ENCODE measurements at places on chromosomes 7 and 10.
A peak's percentile ranks its signal among the peaks of the same experiment; 100 is the strongest.

DNA sequence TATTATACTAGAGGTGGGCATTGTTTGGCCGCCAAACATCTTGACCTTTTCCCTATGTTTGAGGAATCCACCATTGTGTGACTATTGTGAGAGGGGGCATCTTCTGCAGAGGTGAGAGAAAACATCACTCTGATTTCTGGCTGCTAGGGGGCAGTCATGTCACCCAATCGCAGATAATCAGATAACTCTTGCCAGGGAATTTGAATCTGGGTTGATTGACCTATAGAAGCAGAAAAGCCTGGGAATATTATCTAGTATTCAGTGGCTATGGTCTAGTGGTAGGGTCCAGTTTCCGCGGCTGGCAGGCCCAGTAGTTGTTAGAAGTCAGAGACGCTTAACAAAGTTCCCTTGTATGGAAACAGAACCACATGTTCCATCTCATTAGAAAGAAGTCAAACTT lies 808.5 kb downstream of the PHTF2 start:
- no peak for DNase-seq

DNA sequence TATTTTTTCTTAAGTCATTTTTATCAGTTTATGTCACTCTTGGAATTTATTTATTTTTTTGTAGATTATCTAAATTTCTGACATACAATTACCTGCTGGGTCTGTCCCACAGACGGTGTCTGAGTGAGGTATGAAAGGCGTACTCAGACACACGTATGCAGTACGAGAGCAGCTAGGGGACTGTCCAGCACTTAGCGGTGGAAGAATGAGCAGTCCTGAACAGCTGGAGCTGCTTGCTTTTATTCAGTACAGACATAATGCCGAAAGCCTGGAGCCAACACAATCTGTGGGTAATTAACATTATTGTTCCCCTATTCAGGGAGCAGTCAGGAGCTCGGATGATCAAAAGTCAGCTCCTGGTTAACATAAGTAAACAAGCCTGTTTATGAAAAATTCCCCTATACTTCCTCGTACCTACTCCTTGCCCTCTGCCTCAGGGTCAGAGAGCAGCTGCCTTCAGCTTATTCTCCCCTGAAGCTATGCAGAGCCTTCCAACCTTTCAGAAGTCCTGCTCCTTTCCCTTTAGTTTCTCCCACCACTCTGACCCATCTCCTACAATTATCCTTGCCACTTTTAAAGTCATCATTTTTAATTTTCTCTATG lies 488.0 kb upstream of the POM121L12 start:
- no peak for DNase-seq

DNA sequence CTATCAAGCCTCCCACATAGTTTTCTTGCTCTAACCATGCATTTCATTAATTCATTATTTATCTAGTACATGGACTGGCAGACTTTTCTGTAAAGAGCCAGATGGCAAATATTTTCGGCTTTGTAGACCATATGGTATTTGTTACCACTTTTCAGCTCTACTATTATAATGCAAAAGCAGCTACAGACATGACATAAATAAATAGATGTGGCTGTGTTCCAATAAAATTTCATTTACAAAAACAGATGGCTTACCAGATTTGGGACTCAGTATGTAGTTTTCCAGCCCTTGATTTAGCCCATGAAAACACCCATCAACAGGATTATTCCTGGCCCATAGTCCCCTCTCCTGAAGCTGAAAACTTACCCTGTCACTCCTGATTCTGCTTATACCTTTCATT lies 32.1 kb downstream of the PLCE1 start:
- DNase-seq: no peak

DNA sequence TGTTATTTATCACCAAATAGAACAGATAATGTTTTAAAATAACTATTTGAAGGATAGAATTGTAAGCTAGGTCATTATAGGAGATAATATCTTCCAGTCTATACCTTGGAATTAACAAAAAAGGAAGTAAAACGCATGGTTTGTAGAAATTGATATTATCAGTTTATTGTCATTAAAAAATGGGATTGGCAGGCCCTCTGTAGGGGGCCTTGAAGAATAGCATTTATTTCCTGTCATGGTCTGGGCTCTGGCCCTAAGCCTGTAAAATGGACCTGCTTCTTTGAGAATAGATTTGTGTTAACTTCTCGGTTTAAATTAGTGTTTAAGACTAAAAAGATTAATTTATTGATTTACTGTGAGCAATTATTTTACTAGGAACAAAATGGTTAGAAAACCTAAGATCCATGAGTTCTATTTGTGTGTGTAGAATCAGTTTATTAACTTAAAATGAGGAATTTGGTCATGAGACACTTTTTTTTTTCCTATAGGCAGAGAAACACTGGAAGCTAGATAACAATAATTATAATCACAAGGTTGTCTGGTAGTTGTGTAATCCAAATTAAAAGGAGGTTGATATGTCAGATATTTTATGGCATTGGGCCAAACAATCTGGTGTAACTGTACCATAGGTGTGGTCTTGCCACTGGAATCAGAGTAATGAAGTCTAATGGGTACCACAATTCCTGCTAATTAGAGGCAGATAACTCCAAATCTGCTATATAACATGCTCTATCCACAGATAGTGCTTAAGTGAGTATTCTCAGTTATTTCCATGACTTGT lies 197.4 kb upstream of the FOXP2 start:
- DNase-seq: no peak

DNA sequence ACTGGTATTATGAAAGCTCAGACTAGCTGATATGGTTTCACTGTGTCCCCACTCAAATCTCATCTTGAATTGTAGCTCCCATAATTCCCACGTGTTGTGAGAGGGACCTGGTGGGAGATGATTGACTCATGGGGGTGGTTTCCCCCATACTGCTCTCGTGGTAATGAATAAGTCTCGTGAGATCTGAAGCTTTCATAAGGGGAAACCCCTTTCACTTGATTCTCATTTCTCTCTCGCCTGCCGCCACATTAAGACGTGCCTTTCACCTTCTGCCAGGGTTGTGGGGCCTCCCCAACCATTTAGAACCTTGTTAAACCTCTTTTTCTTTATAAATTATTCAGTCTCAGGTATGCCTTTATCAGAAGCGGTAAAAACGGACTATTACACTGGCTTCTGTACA lies 40.3 kb downstream of the COL13A1 start:
- no peak for DNase-seq

GRCh38 chr10:86802473-86803108 lies 46.2 kb downstream of the BMPR1A start:
- no peak for DNase-seq

DNA sequence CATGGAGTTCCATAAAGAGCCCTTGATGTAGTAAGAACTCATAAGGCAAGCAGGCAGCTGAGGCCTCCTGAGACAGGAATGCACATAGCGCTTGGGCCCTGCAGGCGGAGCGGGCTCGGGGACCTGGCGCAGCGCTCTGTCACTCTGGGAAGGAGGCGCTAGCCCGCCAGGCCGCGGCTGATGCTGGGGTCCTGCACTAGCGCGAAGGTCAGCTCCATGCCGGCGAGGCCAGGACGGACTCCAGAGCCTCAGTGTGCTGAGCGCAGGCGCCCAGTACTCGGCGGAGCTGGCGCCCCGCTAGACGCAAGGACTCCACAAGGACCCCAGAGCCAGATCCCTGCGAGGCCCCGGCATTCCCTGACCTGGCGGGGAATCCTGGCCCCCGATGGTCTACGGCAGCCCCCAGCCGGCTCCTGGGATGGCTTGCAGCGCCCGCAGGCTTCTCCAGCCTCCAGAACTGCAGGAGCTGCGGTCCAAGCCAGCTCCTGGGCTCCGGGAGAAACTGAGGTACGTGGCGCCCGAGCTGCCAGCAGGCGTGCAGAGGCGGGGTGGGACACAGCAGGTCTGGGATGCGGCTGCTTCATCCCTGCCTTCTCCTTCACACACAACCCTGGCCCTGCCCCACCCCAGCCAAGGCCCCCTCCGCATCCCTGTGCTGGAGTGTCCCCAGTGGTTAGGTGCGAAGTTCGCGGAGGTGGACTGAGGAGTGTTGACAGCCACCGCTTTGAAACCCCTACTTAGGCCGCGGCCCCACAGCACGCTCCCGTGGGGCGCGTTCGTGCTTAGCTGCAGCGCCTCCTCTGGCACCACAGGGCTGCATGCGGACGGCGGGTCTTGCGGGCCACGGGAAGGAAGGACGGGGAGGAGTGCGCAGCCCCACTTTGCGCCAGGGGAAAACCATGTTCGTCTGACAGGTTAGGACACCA lies 761.5 kb upstream of the POM121L12 start:
- no peak for DNase-seq

- DNase-seq: no peak
These were observed 281.1 kb downstream of the CDK14 start for GRCh38 chr7:90877201-90877600.

- peak; percentile 29 for DNase-seq
These were observed 12.8 kb downstream of the CDHR3 start for GRCh38 chr7:105975770-105976417.

- peak; percentile 48 for DNase-seq
These were observed 40.0 kb upstream of the AGBL3 start for GRCh38 chr7:134946260-134946659.

DNA sequence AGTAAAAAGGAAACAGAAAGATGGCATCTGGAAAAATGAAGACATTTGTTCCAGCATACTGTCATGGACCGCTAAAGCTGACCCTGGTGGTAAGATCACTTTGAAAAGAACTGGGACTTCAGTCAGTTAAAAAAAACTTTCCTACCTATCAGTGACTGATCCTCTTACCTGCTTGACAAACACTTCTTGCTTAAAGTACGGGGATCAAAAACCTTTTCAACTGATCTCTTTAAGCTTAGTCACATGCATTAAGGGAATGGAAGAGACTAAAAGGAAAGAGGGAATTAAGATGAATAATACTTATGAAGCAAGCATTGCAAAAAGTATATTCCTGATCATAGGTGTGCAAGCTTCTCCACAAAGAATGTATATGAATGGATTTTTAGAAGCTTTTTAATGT lies 42.1 kb downstream of the MTERF1 start:
- DNase-seq: no peak

- DNase-seq: peak; percentile 83
These were observed 33.1 kb upstream of the CROT start for GRCh38 chr7:87312215-87312865.

GRCh38 chr10:72379776-72380175 lies 25.1 kb upstream of the DNAJB12 start:
- no peak for DNase-seq

DNA sequence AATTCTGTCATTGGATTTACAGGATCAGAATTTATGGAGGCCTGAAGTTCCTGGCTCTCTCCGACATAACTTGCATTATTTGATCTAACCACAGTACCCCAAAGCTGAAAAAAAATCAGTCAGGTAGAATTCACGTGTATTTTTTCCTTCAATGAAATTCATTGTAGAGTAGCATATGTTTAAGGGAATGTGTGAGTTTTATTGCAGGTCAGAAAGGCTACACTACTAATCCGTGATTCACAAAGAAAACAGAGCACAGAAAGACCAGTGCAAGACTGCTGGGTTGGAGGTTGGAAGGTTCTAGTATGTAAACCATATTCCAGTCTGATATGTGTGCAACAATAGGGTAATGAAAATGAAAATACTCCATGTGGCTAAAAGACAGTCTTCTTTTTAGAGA lies 247.0 kb upstream of the FERD3L start:
- peak; percentile 53 for DNase-seq

GRCh38 chr10:18313626-18314025 lies 173.4 kb downstream of the CACNB2 start:
- no peak for DNase-seq

DNA sequence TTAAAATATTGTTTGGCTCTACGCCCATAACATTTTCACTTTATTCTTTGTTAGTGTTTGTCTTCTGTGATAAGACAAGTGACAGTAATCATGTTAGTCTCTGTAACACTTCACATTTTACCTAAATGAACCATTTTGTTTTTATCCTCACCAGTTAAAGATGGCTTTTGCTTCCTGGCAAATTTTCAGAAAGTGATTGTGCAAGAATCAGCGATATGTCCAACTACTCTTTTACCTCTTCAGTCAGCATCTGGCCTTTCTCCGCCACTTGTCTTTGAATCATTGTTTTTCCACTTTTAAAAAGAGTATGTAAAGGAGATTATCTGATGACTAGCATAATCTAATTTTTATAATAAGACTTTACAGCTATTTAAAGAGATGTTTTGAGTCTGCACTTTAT lies 3.5 kb downstream of the DGKB start:
- peak; percentile 79 for DNase-seq

GRCh38 chr7:157996359-157997079 lies 591.1 kb downstream of the PTPRN2 start:
- DNase-seq: no peak

- DNase-seq: no peak
These were observed 615.7 kb downstream of the SORCS1 start for GRCh38 chr10:106548832-106549231.

GRCh38 chr7:44678471-44679179 lies 70.0 kb upstream of the ZMIZ2 start:
- DNase-seq: peak; percentile 94

- DNase-seq: no peak
These were observed 80.0 kb downstream of the MLLT10 start for GRCh38 chr10:21614000-21614399.

GRCh38 chr10:58577437-58577777 lies 64.7 kb downstream of the BICC1 start:
- DNase-seq: peak; percentile 93

GRCh38 chr10:79249186-79250121 lies 97.8 kb upstream of the PPIF start:
- no peak for DNase-seq

DNA sequence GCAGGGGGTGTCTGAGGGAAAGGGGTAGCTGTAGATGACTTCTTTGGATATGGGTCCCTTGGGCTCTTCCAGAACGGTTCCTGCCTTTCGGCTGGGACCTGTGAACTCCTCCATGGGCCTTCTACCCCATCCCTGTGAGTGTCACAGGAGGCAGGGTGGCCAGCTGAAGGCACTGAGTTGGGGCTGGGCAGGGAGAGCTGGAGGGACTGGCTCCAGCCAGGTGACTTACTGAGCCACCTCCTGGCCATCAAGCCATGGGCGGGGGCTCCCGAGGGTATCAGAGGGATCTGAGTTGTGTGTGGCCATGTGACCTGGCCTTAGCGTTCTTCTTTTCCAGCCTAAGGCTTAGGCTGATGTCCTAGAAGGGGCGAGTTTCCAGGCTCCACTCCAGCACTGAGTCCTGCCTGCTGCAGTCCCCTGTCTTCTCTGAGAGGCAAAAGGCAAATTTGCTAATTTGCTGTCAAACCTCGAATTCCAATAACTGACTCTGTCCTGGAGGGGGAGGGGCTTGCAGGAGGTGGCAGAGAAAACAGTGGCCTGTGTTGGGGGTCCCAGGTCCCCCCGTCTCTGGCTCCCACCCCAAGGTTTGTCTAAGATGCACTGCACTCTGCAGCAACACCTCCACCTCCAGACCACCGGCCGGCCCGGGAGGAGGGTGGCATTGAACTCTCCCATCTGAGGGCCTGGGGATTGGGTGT lies 27.2 kb downstream of the ADCYAP1R1 start:
- no peak for DNase-seq

- DNase-seq: no peak
These were observed 171.5 kb downstream of the DIP2C start for GRCh38 chr10:517872-518475.

GRCh38 chr7:132109769-132110168 lies 466.5 kb downstream of the PLXNA4 start:
- no peak for DNase-seq

GRCh38 chr7:98982686-98983085 lies 104.4 kb downstream of the TRRAP start:
- DNase-seq: no peak

- DNase-seq: no peak
These were observed 10.2 kb downstream of the TSPAN15 start for GRCh38 chr10:69461243-69462025.

GRCh38 chr10:77821551-77821950 lies 105.0 kb downstream of the DLG5 start:
- no peak for DNase-seq

GRCh38 chr10:10259013-10259412 lies 758.7 kb upstream of the CELF2 start:
- DNase-seq: no peak

- peak; percentile 9 for DNase-seq
These were observed 32.1 kb upstream of the RHEB start for GRCh38 chr7:151551820-151552219.
